ENCODE measurements at places on chromosomes 1 and 21.
A peak's percentile ranks its signal among the peaks of the same experiment; 100 is the strongest.

DNA sequence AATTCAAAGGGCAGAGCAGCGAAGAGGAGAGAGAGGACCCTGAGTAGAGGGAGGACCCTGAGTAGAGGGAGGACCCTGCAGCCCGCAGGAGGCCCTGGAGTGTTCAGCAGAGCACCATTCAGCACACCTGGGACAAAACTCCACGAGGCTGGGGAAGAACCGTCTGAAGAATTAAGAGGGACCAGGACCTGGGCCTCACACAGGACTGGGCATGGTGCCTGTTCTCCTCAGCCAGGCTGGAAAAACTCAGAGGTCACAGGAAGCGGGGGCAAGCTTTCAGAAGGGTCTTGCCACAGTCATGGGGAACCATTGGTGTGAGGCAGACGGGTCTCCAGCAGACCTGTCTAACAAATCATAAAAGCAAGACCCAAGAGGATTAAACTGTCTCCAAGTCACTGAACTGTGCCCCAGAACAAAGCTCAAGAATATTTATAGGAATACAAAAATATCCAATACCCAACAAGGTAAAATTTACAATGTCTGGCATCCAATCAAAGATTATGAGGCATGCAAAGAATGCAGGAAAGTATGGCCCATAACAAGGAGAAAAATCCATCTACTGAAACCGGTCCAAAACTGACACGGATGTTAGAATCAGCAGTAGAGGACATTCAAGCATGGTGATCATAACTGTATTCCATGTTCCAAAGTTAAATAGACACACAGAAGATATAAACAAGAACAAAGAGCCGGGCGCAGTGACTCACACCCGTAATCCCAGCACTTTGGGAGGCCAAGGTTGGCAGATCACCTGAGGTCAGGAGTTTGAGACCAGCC, 30.6 kb downstream of the MORN1 start:
- no peak for DNase-seq

DNA sequence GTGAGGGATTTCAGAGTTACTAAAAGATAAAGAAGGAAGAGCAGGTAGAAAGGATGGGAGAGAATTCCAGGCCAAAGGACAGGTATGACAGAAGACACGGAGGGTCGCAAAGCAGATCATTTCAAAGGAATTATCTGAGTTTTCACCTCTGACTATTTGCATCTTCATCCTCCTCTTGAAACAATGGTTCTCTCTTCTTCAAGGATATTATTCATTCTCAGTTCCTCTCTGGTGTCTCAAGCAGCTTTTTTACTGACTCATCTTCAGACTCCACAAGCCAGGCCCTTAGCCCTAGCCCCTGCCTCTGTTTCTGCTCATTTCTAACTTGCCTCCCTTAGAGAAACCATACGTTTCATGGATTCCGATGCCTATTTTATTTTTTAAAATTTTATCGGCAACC, 15.0 kb downstream of the DDX59 start:
- DNase-seq: peak; percentile 41

- no peak for DNase-seq
Measured at GRCh38 chr21:32475162-32475812, 62.8 kb downstream of the EVA1C start.

DNA sequence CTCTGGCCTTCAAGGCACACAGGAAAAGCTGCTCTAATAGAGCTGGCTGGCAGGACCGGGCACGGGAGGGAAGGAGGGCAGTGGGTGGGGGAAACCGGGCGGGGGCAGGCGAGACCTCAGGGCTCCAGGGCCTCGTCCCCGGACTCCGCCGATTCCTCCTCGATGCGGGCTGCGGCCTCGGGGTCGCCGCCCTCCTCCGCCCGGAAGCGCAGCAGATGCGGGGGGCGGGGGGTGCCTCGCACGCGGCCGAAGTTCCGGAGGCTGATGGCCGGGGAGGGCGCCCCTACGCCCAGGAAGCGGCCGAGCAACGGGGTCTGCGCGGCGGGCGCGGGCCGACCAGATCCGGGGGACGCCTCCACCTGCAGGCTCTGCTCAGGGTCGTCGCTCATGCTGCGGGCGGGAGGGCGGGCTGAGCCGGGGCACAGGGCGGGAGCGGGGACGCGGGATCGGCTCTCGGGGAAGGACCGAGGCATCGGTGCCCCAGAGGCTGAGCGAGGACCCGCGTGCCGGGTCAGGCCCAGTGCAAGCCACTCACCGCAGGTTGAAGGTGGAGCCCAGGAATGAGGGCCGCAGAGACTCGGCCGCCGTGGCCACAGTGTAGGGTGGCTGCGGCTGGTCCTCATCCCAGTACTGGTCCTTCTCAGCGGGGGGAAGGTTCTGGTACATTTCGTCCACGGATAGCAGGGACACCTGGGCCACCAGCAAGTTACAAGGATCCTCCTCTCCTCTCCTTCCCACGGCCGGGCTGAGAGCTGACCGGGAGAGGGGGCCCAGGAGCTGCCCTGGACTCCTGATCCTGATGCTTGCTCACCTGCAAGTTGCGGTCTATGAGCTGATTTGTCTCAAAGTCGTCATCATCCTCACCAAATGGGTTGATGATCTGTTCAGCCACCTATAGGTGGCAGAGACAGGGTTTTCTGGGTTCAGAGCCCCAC, 3.6 kb downstream of the BEST4 start:
- no peak for DNase-seq

DNA sequence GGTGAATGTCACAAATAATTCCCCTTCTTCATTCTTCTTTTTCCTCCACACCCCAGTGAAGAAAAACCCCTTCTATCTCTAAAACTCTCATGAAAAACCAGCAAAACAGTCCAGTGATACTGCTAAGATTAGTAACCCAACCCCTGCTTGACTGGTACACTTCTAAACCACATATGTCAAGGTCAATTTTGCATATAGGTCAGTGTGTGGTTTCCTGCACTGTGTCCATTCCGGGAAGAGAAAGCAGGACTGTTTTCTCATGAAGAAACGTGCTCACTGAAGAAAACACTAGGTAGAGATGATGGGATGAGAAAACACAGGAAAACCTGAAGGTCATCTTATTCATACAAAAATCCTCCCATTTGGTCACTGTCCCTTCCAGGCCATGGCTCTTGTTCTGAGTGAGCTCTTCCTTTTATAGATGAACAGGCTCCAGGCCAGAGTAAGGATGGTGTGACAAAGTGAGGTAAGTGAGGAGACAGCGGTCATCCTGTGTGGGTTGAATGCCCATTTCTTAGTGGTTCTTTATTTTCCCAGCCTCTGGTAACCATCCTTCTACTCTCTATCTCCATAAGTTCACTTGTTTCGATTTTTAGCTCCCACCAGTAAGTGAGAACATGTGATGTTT, 122.7 kb downstream of the FASLG start:
- DNase-seq: no peak

- no peak for DNase-seq
Measured at GRCh38 chr1:183019860-183020259, 3.4 kb upstream of the LAMC1 start.
